ENCODE measurements at places on chromosomes 11 and 22. TPM values are rescaled to one million over a fixed set of nuclear protein-coding genes. Genes with fewer than 3 reads are reported as not detected.

DNA sequence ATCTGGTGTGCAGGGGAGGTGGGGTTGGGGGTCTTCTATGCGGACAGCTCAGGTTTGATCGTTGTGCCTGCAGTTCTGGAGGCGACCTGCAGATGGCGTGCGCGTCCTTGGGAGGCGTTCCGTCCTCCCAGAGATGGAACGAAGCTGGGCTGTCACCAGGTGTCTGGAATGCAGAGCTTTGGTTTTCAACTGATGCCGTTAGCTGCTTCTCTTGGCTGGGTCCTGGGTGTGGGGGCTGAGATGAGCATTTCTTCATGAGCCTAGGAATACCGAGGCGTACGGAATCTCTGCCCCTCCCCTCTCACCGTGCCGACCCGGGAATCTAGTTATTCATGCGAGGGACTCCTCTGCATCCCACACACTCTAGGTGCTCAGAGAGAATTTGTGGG lies 98.6 kb downstream of the CEP164 start:
- H3K27ac ChIP-seq = no peak overlapping the region
- H3K4me1 ChIP-seq = peaks cover 4% of the 10 kb centered on the region
- H3K27me3 ChIP-seq = no peaks in the 10 kb centered on the region

DNA sequence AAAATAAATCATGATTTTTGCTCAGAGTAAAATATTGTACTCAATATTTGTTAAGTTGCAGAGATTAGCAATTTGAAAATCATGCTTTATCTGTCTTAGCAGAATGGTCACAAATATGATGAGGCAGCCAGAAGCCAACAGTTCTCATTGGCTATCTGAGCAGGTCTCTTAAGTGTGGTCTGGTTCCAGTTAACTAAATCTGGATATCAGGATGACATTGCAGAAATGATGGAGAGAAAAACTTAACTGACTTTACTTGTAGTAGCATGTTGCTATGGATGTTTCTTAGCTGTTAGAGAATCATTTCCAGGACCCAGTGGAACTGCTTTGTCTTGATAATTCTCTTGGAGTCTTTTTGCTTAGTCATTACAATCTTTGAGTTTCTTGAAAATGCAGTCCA lies 1070.3 kb downstream of the JRKL start:
- H3K27me3 ChIP-seq = no peaks in the 10 kb centered on the region
- DNase-seq = no peak
- H3K27ac ChIP-seq = no peak overlapping the region
- no peaks in the 10 kb centered on the region for H3K4me1 ChIP-seq

- H3K27ac ChIP-seq = no peak overlapping the region
- H3K4me1 ChIP-seq = no peaks in the 10 kb centered on the region
- no peak overlapping the region for H3K4me3 ChIP-seq
- H3K36me3 ChIP-seq = no peaks in the 10 kb centered on the region
- DNase-seq = no peak
These were observed 2198.2 kb upstream of the RAG2 start for GRCh38 chr11:38796281-38796680.

DNA sequence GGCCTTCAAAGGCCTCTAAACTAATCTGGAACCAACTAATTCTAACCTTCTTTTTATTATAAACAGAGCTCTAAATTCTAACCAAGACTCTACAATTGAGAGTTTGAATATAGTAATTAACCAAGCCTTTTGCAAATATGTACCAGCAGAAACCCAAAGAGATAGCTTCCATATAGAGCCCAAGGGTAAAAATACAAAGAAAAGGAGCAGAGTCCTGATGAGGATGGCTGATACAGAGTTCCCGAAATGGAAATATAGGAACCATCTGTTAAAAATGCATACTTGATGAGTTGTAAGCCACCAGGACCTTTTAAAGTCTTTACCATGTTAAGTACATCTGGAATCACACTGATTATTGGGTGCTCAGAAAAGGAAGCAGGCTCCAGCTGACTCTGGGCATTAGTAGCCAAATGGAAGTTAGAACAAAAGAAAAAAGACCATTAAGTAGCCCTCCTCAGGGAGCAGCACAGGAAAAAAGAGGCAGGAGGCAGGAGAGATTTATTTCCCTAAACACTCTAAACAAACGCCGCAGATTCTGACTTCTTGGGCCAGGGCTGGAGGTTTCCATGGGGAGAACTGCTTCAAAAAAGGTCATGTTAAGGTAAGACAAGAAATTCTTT lies 463.1 kb upstream of the FAT3 start:
- no peak for DNase-seq
- H3K27me3 ChIP-seq = no peaks in the 10 kb centered on the region
- no peaks in the 10 kb centered on the region for H3K36me3 ChIP-seq
- no peaks in the 10 kb centered on the region for H3K4me1 ChIP-seq

GRCh38 chr22:50489363-50490243 lies 2.9 kb downstream of the MIOX start:
- no peak overlapping the region for H3K27ac ChIP-seq
- H3K36me3 ChIP-seq = no peaks in the 10 kb centered on the region
- peaks cover 8% of the 10 kb centered on the region for H3K4me1 ChIP-seq
- H3K4me3 ChIP-seq = no peak overlapping the region
- DNase-seq = no peak

DNA sequence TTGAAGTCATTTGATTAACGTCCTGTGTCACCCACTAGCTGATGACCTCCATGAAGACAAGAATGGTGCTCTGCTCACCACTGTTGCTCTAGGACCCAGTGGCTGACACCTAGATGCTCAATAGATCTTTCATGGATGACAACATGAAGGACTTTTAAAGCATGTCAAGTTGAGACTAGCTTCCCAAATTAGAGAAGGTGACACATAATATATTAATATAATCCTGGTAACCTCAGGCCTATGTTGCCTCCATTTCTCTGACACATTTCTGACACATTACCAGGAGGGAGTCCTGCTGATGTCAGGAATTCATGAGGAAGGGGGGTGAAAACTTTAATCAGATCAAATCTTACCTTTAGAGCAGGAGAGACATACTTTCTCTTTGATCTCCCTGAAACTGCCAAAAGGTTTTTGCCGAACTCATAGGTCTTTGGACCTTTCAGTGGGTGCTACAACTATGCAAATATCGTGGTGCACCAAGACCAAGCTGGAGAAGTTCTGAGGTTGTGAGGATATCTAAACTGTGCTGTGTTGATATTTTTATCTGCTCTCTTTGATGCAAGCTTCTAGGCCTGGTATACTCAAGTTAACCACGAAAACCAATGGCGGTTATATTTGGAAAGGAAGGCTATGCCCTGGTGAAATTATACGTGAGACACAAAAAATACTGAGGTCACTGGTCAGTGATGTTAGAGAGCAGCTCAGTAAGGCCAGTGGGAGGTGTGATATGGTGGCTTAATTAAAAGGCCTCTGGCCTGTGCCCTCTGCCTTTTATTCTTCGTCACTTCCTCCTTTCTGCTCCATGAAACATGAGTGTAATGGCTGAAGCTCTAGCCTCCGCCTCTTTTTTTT lies 13.2 kb upstream of the AMPD3 start:
- H3K27me3 ChIP-seq = no peaks in the 10 kb centered on the region
- H3K36me3 ChIP-seq = no peaks in the 10 kb centered on the region
- H3K4me1 ChIP-seq = no peaks in the 10 kb centered on the region
- no peak overlapping the region for H3K27ac ChIP-seq
- no peak for DNase-seq
- no peak overlapping the region for H3K4me3 ChIP-seq

DNA sequence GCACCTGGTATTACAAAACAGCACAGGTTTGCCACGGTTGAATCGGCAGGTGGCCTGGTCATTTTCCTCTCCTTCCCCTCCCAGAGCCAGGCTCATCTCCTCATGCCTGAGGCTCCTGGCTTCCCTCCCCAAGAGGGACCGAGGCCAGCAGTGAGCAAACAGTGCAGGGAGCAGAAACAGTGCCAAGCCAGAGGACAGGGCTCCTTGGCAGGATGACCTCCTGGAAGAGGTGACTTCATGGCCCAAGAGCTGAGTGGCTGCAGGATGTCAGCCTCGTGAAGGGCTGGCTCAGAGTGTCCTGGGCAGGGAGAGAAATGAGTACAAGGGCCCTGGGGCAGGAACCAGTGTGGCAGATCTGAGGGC lies 22.8 kb upstream of the PPFIA1 start:
- H3K27ac ChIP-seq = no peak overlapping the region
- no peak for DNase-seq

- no peak overlapping the region for H3K27ac ChIP-seq
- no peak overlapping the region for H3K4me3 ChIP-seq
- H3K36me3 ChIP-seq = no peaks in the 10 kb centered on the region
- H3K4me1 ChIP-seq = peaks cover 2% of the 10 kb centered on the region
- no peak for DNase-seq
These were observed 23.0 kb downstream of the USP47 start for GRCh38 chr11:11864803-11865202.

Gene PTPN5
- not detected for polyA plus RNA-seq

All from liver (tissue), 10 donors.